A549 treated with GW870086 at 1 μM for 4 hours (cell line): ENCODE measurements at places on chromosomes 3 and 15. TPM values are rescaled to one million over a fixed set of nuclear protein-coding genes. Genes with fewer than 3 reads are reported as not detected.

MAN2C1 gene
- total RNA-seq = 62.1 to 85.3 TPM (median 75.3 TPM) in 5 replicates

ABHD5 gene
- 19.1 to 25.0 TPM (median 20.0 TPM) in 5 replicates for total RNA-seq

NDUFB4 gene
- total RNA-seq = 206 to 298 TPM (median 215 TPM) in 5 replicates

CYP1A1 gene
- total RNA-seq = 1.1 to 2.3 TPM (median 1.7 TPM) in 5 replicates

ISLR gene
- total RNA-seq = 0.33 to 0.60 TPM (median 0.43 TPM) in 5 replicates

ZNF80 gene
- not detected in 5 replicates for total RNA-seq

PARP14 gene
- 8.3 to 9.4 TPM (median 8.8 TPM) in 5 replicates for total RNA-seq

CELSR3 gene
- total RNA-seq = 3.1 to 4.8 TPM (median 4.0 TPM) in 5 replicates

CHST2 gene
- total RNA-seq = 0.57 to 0.86 TPM (median 0.60 TPM) in 5 replicates

DAZL gene
- not detected in 5 replicates for total RNA-seq

STRC gene
- 0.03 to 0.20 TPM (median 0.10 TPM) in 4 of 5 replicates, not detected in the other for total RNA-seq

SAMMSON gene
- total RNA-seq = not detected in 5 replicates

ADGRG7 gene
- not detected in 5 replicates for total RNA-seq

PYGO1 gene
- 5.6 to 8.5 TPM (median 7.0 TPM) in 5 replicates for total RNA-seq

RAB43 gene
- total RNA-seq = 3.8 to 6.0 TPM (median 5.5 TPM) in 5 replicates

CTXN2 gene
- total RNA-seq = 0.05 TPM in 1 of 5 replicates, not detected in the others

GUCA1C gene
- total RNA-seq = not detected in 5 replicates

CAMKV gene
- 0.30 to 0.63 TPM (median 0.45 TPM) in 5 replicates for total RNA-seq

BDH1 gene
- total RNA-seq = 3.5 to 4.5 TPM (median 4.2 TPM) in 5 replicates

ARL8B gene
- total RNA-seq = 60.8 to 72.1 TPM (median 70.1 TPM) in 5 replicates

PRR20G gene
- 0.64 to 1.1 TPM (median 0.80 TPM) in 5 replicates for total RNA-seq

PPP2R3A gene
- 1.1 to 3.4 TPM (median 2.4 TPM) in 5 replicates for total RNA-seq

IL12A gene
- 0.61 to 1.2 TPM (median 0.98 TPM) in 5 replicates for total RNA-seq

HRG gene
- not detected in 5 replicates for total RNA-seq

CYP19A1 gene
- total RNA-seq = 0.17 to 0.45 TPM (median 0.33 TPM) in 4 of 5 replicates, not detected in the other

GNAT1 gene
- not detected in 5 replicates for total RNA-seq

PRSS50 gene
- not detected in 5 replicates for total RNA-seq

MORC1 gene
- not detected in 5 replicates for total RNA-seq

MBD4 gene
- 19.4 to 23.9 TPM (median 22.3 TPM) in 5 replicates for total RNA-seq

TGM4 gene
- total RNA-seq = 0.10 to 0.20 TPM (median 0.17 TPM) in 5 replicates

CPN2 gene
- total RNA-seq = not detected in 5 replicates

POLQ gene
- 5.9 to 7.5 TPM (median 6.6 TPM) in 5 replicates for total RNA-seq

FAM107A gene
- 0.08 to 0.21 TPM (median 0.13 TPM) in 5 replicates for total RNA-seq

BOC gene
- total RNA-seq = 4.4 to 7.1 TPM (median 5.9 TPM) in 5 replicates

NOX5 gene
- total RNA-seq = 0.14 to 0.37 TPM (median 0.22 TPM) in 5 replicates

AMIGO3 gene
- total RNA-seq = 0.52 to 1.8 TPM (median 0.64 TPM) in 5 replicates

MANF gene
- 89.6 to 118 TPM (median 111 TPM) in 5 replicates for total RNA-seq

ABI3BP gene
- total RNA-seq = 0.91 to 2.3 TPM (median 1.6 TPM) in 5 replicates

MINAR1 gene
- total RNA-seq = 0.39 to 0.64 TPM (median 0.53 TPM) in 5 replicates

CCDC71 gene
- 11.0 to 14.9 TPM (median 12.2 TPM) in 5 replicates for total RNA-seq

SPINK8 gene
- total RNA-seq = not detected in 5 replicates

NMB gene
- 17.2 to 26.0 TPM (median 22.8 TPM) in 5 replicates for total RNA-seq

C3orf52 gene
- total RNA-seq = 10.4 to 14.0 TPM (median 11.3 TPM) in 5 replicates

GOLGA8O gene
- total RNA-seq = 0.14 to 0.37 TPM (median 0.24 TPM) in 5 replicates

SEMA3G gene
- 0.08 to 0.13 TPM (median 0.13 TPM) in 5 replicates for total RNA-seq

GPR62 gene
- total RNA-seq = not detected in 5 replicates

CPLX3 gene
- total RNA-seq = 0.07 to 0.13 TPM in 2 of 5 replicates, not detected in the others

PLA2G4E gene
- not detected in 5 replicates for total RNA-seq

OR5K2 gene
- total RNA-seq = not detected in 5 replicates

STRIT1 gene
- not detected in 5 replicates for total RNA-seq

CISH gene
- 0.57 to 1.1 TPM (median 0.88 TPM) in 5 replicates for total RNA-seq

MYZAP gene
- total RNA-seq = 1.0 to 1.7 TPM (median 1.2 TPM) in 5 replicates

SCAANT1 gene
- total RNA-seq = not detected in 5 replicates

ZNF860 gene
- 1.3 to 1.5 TPM (median 1.4 TPM) in 5 replicates for total RNA-seq

ZBBX gene
- total RNA-seq = not detected in 5 replicates
